ENCODE measurements at places on chromosomes 7 and 10.

GRCh38 chr10:45429790-45430189 lies 55.8 kb downstream of the ALOX5 start:
- DNase-seq = no peak

DNA sequence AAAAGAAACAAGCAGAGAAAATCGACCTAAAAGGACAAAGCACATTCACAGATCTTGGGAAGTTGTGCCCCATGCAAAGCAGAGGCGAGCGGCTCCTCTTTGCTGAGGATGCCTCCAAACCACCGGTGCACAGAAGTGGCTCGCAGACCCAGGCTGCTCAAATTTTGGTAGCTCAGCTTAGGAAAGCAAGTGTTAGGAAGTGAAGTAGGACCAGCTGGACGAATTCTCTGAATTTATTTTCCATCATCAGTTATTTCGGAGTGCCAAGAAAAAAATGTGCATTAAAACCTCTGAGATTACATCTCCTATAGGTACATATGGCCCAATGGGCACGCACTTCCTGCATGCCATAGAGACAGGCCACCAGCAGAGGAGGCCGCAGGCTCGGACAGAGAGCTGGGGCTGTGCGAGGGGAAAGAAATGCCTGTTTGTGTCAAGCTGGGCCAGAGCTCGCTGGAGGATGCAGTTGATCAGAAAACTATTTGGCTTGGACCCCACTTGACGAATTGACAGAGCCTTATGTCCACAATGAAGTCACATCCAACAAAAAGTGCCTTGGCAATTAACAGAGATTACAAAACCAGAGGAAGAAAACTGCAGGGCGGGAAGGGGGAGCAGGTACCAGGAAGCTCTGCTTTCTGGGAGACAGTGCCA lies 122.3 kb upstream of the LYZL2 start:
- no peak for DNase-seq

DNA sequence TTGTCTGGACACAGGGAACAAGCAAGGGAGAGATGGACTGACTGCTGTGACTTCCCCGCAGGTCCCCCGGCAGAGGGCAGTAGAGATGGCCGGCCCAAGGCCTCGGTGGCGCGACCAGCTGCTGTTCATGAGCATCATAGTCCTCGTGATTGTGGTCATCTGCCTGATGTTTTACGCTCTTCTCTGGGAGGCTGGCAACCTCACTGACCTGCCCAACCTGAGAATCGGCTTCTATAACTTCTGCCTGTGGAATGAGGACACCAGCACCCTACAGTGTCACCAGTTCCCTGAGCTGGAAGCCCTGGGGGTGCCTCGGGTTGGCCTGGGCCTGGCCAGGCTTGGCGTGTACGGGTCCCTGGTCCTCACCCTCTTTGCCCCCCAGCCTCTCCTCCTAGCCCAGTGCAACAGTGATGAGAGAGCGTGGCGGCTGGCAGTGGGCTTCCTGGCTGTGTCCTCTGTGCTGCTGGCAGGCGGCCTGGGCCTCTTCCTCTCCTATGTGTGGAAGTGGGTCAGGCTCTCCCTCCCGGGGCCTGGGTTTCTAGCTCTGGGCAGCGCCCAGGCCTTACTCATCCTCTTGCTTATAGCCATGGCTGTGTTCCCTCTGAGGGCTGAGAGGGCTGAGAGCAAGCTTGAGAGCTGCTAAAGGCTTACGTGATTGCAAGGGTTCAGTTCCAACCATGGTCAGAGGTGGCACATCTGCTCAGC lies 6.0 kb downstream of the CYREN start:
- no peak for DNase-seq

GRCh38 chr7:2654059-2654458 lies 22.3 kb downstream of the TTYH3 start:
- no peak for DNase-seq

DNA sequence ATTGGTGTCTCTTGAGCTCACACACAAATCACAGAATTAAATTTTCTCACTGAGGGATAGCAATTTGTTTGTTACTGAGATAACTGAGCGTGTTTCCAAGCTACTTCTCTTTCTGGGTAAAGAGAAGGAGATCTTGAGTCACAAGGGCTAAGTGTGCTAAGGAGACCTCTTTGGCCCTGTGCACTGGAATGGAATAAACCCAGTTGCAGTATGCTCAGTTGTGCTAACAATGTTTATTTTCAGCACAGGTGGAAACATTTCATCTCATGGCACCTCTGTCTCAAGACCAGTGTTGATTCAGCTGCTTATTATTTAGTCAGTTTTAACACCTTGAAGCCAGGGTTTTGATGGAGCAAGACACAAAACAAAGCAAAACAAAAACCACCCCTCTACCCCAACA lies 22.5 kb upstream of the UBE2H start:
- no peak for DNase-seq

DNA sequence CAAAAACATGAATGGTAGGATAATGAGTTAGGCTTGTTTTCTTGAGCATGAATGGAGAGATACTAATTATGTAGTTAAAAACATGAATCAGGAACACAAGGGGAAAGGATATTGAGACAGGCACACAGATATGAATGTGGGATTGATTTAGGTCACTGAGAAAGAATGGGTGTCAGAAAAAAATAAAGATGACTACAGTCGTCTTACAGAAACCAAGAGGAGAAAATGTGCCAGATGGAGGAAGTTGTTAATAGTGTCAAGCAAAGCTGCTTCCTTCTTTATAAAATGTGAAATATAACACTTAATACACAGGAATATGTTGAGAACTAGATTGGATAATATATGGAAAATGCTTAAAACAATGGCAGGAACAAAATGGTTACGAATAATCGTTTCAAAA lies 173.3 kb upstream of the BET1 start:
- DNase-seq = no peak

DNA sequence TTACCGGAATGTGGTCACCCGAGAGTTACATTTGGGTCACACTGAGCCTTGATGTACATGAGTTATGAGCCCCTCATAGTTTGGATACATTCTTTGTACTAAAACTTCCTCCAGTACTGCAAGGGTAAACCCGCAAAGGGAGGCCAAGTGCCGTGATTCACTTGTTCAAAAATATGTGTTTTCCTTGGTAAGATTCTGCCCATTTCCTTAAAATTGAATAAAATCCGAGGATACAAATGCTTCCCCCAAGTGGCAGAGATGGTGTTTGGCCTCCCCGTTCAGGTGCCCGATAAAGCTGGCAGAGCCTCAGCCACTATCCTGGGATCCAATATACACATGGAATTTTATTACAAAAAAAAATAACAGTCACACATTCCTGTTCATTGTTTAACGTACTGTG lies 268.3 kb downstream of the DIP2C start:
- DNase-seq = no peak

DNA sequence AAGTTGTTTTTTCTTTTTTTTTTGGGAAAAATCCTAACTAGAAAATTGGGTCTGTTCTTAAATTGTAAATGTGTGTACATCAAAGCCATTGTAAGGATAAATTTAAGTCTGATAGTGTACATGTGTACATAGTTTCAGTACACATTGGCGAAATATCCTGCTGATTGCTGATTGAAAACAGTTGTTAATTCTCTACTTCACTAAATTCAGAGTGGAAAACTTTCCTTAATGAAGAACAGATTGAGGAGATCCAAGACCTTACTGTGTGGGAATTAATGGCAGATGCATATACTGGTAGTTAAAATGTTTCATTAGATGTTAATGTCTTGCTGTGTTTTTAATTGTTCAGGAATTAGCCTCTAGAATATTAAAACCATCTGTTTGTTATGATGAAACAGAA lies 506.0 kb downstream of the AUTS2 start:
- DNase-seq = no peak

DNA sequence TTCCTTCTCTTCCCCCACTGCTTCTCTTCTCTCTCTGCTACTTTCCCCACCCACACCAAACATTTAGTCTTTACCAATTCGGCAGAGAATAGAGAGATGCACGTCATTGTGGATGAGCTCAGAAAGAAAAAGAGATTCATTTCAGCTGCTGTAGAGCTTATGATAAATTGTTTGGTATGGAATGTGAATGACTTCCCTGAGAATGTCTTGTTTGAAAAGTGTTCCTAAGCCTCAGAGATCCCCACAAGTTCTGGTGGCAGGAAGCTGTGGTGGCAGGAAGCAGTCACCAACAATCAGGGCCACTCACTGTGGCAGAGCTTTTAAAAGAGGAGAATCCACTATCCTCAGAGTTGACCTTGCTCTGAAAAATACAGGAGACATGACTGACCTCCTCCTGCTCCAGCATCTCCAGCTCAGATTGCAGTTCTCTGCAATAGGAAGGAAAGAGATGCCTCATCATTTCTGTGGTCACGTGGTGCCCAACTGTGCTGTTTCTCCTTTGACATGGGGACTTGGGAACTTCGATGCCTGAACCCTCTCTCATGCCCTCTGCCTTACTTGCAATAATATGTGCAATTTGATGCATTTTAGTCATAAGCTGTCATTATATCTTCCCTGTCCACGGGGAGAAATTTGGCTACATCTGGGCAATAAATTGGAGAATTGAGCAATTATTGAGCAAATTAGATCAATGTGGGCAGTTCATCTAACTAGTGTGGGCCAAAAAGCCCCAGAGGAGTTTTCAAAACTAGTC lies 76.5 kb downstream of the BMPER start:
- DNase-seq = no peak

DNA sequence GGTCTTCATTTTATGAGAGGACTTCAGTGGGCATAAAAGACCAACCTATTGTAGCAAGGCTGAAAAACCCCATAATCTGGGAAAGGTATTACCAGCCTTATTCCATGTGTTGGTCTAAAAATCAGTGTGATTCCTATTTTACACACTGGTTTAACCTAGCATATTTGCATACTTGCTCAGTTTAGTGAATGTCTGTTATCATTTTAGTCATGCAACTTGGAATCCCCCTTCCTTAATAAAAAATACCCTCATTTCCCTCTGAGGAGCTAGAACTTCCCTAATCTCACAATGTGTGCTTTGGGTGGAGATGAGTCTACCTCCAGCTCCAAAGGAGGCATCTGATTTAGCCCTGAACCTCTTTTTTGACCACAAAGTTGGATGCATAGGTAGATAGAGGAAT lies 312.8 kb upstream of the SORCS1 start:
- no peak for DNase-seq

- DNase-seq = no peak
Observed at GRCh38 chr7:2975821-2976371, 67.8 kb downstream of the CARD11 start.

DNA sequence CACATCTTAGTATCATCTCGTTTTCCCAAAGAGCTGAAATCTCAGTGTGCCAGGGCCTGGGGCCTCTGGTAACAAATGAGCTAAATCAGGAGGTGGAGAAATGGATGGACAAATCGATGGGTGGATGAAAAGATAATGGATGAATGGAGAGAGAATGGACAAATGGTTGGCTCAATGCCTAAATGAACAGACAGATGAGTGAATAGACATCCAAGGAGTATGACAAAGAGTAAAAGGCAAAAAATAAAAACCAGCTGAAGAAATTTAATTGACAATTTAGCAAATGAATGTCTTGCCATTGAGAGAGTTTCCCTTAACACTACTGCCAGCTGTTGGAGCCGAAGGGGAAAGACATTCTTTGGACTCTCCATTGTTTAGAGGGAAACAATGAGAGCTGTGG lies 8.0 kb downstream of the SYCE1 start:
- DNase-seq = no peak

- DNase-seq = no peak
Observed at GRCh38 chr7:45447296-45447695, 126.9 kb upstream of the ADCY1 start.

- DNase-seq = no peak
Observed at GRCh38 chr10:107059068-107059804, 105.3 kb downstream of the SORCS1 start.

- no peak for DNase-seq
Observed at GRCh38 chr7:33055158-33055557, 7.4 kb downstream of the NT5C3A start.

GRCh38 chr7:99557196-99557607 lies 1.2 kb upstream of the ZNF655 start:
- DNase-seq = no peak

- no peak for DNase-seq
Observed at GRCh38 chr7:22444181-22444971, 55.6 kb downstream of the STEAP1B start.

DNA sequence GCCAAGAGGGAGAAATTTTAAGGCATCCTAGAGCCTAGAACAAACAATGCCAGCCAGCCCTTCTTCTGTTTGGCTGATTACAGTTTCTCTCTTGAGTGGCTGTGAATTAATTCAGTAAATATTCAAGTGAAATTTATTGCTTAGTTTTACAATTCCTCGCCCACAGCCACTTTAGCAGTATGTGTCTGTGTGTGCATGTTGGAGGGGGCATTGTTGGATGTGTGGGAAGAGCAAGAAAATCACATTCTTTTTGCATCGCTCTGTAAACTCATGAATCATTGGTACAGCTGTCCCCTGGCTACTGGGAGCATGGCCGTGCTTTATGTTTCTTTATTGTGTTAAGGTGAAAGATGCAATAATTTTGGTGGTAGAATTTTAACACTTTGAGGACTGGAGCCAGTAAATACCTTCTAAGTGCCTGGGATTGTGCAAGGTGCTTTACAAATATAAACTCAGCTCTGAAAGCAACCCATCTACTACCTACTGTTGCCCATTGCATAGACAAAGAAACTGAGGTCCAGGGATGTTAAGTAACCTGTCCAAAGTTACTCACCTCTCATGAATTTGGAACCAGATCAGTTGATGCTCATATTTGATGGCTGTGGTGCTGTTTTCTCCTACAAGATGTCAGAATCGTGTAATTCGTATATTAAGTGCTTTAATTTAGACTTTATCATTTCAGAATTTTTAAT lies 89.9 kb upstream of the BTBD16 start:
- DNase-seq = no peak

DNA sequence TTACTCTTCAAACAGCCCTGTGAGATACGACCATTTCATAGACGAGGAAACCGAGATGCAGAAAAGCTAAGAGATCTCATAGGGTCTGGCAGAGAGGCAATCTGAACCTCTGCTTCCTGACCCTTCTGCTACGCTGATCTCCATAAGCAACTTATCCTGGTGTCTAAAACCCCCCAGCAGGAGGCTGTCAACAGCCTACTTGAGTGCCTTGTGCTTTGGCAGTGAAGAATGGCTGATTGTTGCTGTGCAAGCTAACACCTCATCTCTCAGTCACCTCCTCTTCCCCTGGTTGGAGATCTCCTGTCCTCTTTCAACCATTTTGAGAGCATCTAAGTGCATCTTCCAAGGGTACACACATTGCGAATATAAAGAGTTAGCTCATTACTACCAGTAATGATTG lies 86.2 kb downstream of the AOAH start:
- no peak for DNase-seq

DNA sequence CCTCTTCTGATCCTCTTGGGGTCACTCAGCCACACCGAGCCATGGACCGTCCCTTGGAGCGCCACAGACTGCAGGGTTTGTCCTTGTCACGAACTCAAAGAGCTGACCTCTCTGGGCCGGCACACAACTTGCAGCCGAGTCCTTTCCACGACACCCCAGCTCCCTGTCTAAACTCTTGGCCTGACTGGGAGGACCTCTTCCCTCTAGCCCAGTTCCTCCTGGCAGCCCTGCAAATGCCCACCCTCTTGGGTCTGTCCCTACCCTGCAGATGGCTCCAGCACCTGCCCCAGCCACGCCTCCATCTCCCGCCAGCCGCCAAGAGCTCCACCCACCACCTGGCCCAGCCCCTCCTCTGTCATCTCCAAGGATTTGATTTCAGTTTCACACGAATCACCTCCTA lies 339.2 kb downstream of the DNAJB6 start:
- no peak for DNase-seq

GRCh38 chr7:14144538-14144937 lies 155.1 kb upstream of the ETV1 start:
- no peak for DNase-seq

GRCh38 chr10:43809211-43809930 lies 160.7 kb upstream of the ZNF32 start:
- DNase-seq = no peak

- DNase-seq = no peak
Observed at GRCh38 chr7:45582868-45583277, 8.7 kb downstream of the ADCY1 start.

Measured in AML-193 (cell line).